Testis (tissue), 5 donors: ENCODE measurements at places on chromosomes 2 and 18.

DNA sequence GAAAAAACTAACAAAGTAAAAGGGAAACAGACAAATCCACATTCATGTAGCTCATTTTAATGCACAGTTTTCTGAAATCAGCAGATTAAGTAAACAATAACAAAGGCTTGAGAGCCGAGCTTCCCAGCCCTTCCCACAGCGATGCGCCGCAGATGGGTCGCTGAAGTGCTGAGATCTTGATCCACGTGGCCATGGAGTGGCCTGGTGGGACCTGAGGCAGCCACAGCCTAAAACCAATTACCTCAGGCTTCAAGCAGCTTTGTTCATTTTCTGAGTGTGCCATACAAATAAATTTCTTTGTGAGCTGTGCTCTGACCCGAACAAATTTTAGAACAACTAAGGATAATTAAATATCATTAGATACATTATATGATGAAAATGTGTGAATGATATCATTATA is 25.6 kb upstream of the CYRIA start:
- no peak for DNase-seq
- H3K36me3 ChIP-seq: no peaks in the 10 kb centered on the region

- no peaks in the 10 kb centered on the region for H3K4me1 ChIP-seq
- H3K36me3 ChIP-seq: no peaks in the 10 kb centered on the region
- no peaks in the 10 kb centered on the region for H3K27me3 ChIP-seq
- H3K27ac ChIP-seq: no peak overlapping the region
- no peak for DNase-seq
- H3K4me3 ChIP-seq: no peak overlapping the region
Measured at GRCh38 chr2:68747900-68748299, 13.3 kb downstream of the ARHGAP25 start.

DNA sequence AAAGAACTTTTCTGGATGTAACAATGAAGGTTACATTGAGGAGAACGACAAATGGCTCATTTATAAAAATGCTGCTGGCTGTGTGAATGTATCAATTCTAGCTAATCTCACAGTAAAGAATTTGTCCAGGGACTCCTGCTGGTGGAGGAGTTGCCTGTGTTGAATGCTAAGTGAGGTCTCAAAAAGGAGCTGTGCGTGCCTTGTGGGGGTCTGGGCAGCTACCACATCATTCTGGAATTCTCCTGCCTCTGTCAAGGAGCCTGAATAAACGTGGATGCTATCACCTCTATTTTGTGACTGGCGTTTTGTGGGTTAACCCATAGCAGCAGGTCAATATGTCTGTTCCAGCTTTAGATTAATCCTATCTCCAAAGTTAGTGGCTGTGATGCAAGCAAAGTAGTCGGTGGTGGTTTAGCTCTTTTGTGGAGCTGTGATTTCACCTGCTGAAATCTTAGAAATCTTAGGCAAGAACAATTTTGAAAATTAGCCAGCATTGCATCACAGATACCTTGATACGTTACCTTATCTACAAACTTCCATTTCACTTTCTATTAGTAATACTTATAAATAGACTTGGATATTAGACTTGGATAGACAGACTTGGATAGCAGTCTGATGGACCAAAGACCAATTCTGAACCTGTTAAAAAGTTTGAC is 96.8 kb downstream of the MTCL1 start:
- no peak overlapping the region for H3K4me3 ChIP-seq
- no peaks in the 10 kb centered on the region for H3K27me3 ChIP-seq
- H3K36me3 ChIP-seq: no peaks in the 10 kb centered on the region

GRCh38 chr2:69890881-69891280 is 2.9 kb upstream of the SNRNP27 start:
- no peak overlapping the region for H3K27ac ChIP-seq
- no peak overlapping the region for H3K4me3 ChIP-seq
- no peak for DNase-seq
- H3K27me3 ChIP-seq: no peaks in the 10 kb centered on the region

DNA sequence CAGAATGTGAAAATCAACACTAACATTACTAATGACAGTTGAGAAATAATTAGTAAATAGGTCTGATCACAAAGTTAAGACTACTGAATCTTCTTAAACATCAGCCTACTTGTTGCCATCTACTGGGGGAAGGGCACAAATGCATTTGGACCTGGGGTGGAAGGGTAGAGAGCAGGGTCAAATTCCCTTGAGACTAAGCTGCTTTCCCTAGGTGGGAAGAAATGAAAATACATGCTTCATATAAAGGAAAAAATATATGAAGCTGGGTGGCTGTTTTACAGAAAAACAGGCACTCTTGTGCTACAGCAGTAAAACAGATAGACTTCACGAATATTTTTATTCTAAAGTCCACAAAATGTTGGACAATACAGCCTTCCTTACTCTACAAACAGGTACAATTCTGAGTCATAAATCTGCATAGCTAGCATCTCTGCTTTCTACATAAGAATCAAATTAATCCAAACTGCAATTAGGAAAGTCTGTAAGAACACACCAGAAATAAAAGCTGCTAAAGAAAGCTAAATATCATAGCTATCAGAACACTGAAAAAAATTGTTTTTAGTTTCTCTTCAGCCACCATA is 10.9 kb downstream of the TRIP12 start:
- peaks cover 3% of the 10 kb centered on the region for H3K4me1 ChIP-seq
- no peak overlapping the region for H3K4me3 ChIP-seq
- no peak for DNase-seq
- H3K27me3 ChIP-seq: no peaks in the 10 kb centered on the region
- no peaks in the 10 kb centered on the region for H3K36me3 ChIP-seq

DNA sequence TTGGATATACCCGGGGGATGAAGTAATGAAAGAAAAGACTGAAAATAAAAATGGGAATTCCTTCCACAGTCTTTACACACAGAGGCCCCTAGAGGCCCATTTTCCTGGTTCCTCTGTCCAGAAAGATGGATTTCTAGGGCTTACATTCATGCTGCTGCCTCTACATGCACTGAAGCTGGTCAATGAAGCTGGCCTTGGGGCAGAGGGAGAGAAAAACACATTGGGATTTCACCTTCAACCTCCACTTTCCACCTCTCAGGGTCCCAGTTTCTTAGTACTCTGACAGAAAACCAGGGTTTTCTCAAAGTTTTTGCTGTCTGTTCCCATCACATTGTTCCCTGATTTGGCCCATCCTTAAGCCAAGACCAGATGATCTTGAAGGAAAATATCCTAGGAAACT is 154.6 kb upstream of the ZSWIM2 start:
- no peaks in the 10 kb centered on the region for H3K4me1 ChIP-seq
- H3K36me3 ChIP-seq: no peaks in the 10 kb centered on the region
- no peak for DNase-seq
- H3K27me3 ChIP-seq: no peaks in the 10 kb centered on the region
